BJ (cell line): ENCODE measurements at places on chromosomes 12 and 14. TPM values are rescaled to one million over a fixed set of nuclear protein-coding genes. Genes with fewer than 3 reads are reported as not detected.

Gene BDKRB1
- 3.3 and 3.8 TPM in 2 replicates for polyA plus RNA-seq

Gene NRL
- 0.59 and 0.91 TPM in 2 replicates for polyA plus RNA-seq

Gene PPFIA2
- not detected in 2 replicates for polyA plus RNA-seq

Gene NKX2-1
- not detected in 2 replicates for polyA plus RNA-seq

Gene LIN7A
- polyA plus RNA-seq = 15.4 and 24.0 TPM in 2 replicates

Gene CCND2
- 0.64 and 1.4 TPM in 2 replicates for polyA plus RNA-seq

Gene SELPLG
- polyA plus RNA-seq = 5.2 and 8.1 TPM in 2 replicates

Gene VAMP1
- 12.5 and 23.3 TPM in 2 replicates for polyA plus RNA-seq

Gene PZP
- polyA plus RNA-seq = not detected in 2 replicates

Gene SERPINA12
- polyA plus RNA-seq = not detected in 2 replicates

Gene P2RX2
- not detected in 2 replicates for polyA plus RNA-seq

Gene LMNTD1
- 0.76 and 1.1 TPM in 2 replicates for polyA plus RNA-seq

Gene KRT8
- polyA plus RNA-seq = 31.1 and 41.6 TPM in 2 replicates

Gene CDH24
- polyA plus RNA-seq = 9.0 and 14.8 TPM in 2 replicates

Gene NR1H4
- not detected in 2 replicates for polyA plus RNA-seq

Gene KLRC3
- not detected in 2 replicates for polyA plus RNA-seq

Gene C12orf60
- polyA plus RNA-seq = 0.71 and 1.3 TPM in 2 replicates

Gene BBS10
- polyA plus RNA-seq = 4.9 and 10.2 TPM in 2 replicates

Gene CLEC9A
- polyA plus RNA-seq = not detected in 2 replicates

Gene LAG3
- polyA plus RNA-seq = 0.28 and 0.50 TPM in 2 replicates

Gene FAM186B
- polyA plus RNA-seq = 0.11 and 0.12 TPM in 2 replicates

Gene PRIMA1
- not detected in 2 replicates for polyA plus RNA-seq
